ENCODE measurements at places on chromosomes 6 and 20.

DNA sequence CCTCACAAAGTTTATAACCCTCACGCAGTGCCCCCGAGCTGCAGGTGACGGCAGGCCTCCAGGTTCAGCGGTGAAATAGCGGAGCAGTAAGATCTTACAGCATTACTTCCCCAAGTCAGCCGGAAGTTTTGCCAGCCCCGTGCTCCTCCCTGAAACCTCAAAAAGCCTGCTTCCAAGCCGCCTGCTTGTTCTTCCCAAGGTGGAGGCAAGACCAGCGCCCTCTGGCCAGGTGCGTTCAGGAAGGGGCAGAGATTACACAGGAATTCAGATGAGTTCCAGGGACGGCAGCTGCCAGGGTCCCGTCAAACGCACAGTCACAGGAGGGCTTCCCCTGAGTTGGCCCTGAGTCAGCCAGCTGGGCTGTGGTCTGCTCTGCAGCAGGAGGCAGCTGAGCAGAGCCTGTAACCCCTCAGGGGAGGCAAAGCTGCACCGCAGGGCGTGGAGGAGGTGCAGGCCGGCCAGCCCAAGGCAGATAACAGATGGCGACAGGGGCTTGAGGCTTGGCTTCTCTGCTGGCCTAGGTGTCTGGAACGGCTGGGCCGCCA lies 124.1 kb upstream of the RPS6KA2 start:
- DNase-seq: no peak

- DNase-seq: no peak
These were observed 171.3 kb downstream of the ANKRD60 start for GRCh38 chr20:58056921-58057686.

DNA sequence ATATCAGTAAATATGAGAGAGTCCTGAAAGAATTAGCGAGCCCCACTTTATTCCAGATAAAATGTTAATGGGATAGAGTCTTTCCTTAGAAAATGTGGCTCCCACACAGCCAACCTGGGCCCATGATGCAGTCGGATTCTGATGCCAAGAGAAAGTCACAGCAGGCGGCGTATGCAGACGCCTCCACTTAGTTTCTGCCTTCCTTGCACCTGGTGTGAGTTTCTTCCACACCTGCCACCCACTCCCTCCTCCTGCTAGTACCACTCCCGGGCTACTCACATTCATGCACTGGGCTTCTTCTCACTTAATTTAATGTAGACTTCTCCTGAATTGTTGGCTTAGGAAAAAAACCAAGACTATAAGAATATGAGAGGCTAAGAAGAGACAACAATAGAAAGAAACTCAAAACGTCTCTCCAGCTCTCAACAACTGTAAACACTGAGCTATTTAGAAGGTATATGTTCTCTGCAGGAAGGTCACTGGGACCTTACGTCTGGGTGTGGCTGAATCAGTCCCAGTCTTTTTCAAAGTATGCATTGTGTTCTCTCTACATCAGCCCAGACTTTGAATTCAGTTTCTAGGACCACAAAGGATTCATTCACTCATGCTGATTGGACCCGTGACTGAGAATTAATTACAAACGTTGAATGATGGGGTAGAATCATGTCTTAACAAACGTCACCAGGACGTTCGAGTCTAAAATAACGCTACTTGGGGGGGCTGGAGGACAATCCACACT lies 70.4 kb downstream of the GCNT2 start:
- DNase-seq: no peak

- DNase-seq: no peak
These were observed 713.0 kb downstream of the EPM2A start for GRCh38 chr6:145022199-145022796.

GRCh38 chr6:25971187-25971821 lies 8.7 kb downstream of the TRIM38 start:
- DNase-seq: no peak

GRCh38 chr6:95408111-95408510 lies 169.2 kb upstream of the MANEA start:
- DNase-seq: no peak

GRCh38 chr6:167990016-167990945 lies 7.2 kb upstream of the KIF25 start:
- DNase-seq: no peak

DNA sequence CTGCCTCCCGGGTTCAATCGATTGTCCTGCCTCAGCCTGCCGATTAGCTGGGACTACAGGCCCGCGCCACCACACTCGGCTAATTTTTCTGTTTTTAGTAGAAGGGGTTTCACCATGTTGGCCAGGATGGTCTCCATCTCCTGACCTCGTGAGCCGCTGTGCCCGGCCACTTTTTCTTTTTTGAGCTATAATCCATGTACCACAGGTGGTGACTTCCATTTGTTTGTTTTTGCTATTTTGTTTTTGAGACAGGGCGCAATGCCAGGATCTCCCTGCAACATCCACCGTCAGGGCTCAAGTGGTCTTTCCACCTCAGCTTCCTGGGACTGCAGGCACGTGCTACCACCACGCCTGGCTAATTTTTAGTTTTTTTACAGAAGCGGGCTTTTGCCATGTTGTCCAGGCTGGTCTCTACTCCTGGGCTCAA lies 8.5 kb downstream of the HSPA1B start:
- DNase-seq: no peak

GRCh38 chr20:24289737-24290481 lies 179.5 kb upstream of the SYNDIG1 start:
- no peak for DNase-seq

- DNase-seq: no peak
These were observed 176.8 kb downstream of the NFATC2 start for GRCh38 chr20:51365670-51366069.

DNA sequence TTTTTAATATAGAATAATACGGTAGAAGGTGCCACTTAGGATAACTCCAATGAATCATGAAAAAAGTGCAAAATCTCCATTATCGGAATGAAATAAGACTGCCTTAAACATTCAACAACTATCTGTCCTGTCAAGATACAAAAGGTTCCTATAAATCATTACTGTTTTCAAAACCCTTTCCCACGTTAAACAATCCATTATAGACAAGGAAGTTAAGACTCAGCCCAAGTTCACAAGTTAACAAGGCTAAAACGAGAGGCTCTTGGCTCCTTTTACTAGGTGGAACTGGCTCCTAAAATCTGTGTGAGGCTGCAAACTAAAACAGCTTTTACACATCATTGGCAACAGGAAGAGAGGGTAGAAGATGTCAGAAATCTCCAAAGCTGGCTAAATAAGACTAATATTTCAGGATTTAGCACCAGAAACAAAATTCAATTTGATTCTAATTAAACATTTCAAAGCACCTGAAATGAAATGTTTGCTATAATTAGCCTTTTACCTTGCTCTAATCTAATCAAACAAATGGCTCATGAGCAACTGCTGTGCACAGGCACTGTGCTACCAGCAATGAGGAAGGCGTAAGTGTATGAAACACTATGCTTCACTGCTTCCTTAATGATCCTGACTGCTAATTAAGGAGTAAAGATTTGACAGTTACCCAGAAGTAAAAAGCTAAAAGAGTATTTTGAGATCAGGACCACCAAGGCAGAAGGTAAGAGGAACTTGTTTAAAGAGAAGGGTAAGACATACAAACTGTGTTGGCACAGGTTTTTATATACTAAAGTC lies 109.7 kb downstream of the DST start:
- no peak for DNase-seq

DNA sequence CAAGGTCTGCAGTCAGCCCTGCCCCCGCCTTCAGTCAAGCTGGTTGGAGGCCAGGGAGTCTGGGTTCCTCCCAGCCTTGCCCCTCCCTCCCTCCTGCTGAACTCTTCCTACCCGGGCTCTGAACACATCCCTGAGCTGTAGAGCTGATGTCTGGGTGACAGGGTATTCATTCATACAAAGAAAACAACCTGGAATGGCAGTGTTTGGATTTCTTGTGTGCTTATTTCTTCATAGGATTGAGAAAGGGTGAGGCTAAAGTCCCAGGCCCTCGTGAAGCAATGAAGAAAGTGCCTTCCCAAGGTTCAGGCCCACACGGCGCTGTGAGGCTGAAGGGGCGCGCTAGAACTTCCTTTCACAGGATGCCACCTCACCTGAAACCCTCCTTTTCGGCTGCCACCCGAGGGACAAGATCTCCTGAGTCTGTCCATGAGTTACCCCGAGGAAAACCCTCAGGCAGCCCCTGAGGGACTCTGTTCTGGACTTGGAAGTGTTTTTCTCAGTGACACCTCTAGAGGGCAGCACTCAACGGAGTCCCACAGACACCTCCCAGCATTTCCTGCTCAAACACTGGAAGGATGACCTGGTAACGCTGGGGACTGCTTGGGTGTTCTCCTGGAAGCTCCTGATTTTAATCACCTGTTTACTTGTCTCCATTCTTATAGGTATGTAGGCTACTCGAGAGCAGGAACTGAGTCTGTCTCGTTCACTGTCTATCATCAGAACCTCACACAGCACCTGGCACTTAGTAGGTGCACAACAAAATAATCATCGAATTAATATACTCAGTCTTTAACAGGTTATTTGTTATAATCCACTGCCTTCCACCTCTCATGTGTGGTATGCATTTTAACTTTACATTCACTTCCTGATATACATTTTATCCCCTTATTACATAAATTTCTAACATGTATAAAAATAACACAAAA lies 11.8 kb upstream of the GSTA1 start:
- peak; percentile 57 for DNase-seq

GRCh38 chr6:169921853-169922824 lies 170.7 kb downstream of the ERMARD start:
- no peak for DNase-seq

DNA sequence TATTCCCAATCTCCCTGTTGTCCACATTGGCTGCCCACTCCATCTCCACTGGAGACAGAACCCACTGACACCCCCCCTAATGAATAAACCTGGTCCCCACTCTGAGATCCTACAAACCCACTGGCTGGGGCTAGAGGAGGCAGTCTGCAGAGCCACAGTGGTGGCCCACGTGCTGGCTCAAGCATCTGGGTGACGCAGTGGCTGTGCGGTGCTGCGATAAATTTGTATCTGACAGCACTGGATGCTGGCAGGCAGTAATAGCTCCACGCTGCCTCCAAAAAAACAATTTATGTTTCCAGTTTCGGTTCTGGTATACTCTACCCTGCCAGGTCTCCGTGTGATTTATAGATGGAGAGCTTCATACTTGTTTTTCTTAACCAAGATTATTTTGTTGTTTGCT lies 87.1 kb upstream of the SYNDIG1 start:
- DNase-seq: no peak

- DNase-seq: no peak
These were observed 15.7 kb downstream of the PPARD start for GRCh38 chr6:35358086-35358485.

- DNase-seq: no peak
These were observed 189.4 kb upstream of the RREB1 start for GRCh38 chr6:6918216-6918983.

DNA sequence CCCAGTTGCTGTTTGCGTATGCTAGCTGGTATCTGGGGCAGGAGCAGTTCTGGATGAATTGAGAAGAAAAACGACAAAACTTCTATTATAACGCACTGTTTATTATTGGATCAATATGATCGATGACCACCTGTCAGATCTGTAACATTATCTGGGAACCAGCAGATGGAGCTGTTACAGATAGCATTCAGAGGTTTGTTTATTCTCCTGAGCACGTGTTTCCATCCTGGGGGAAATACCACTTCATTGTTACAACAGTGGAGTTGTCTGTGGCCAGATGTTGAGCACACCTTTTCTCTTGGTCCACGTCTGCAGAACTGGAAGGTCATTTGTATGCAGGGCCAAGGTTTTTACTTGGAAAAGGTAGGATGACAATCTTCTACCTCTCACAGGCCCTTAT lies 16.0 kb upstream of the NKX2-2 start:
- DNase-seq: no peak

DNA sequence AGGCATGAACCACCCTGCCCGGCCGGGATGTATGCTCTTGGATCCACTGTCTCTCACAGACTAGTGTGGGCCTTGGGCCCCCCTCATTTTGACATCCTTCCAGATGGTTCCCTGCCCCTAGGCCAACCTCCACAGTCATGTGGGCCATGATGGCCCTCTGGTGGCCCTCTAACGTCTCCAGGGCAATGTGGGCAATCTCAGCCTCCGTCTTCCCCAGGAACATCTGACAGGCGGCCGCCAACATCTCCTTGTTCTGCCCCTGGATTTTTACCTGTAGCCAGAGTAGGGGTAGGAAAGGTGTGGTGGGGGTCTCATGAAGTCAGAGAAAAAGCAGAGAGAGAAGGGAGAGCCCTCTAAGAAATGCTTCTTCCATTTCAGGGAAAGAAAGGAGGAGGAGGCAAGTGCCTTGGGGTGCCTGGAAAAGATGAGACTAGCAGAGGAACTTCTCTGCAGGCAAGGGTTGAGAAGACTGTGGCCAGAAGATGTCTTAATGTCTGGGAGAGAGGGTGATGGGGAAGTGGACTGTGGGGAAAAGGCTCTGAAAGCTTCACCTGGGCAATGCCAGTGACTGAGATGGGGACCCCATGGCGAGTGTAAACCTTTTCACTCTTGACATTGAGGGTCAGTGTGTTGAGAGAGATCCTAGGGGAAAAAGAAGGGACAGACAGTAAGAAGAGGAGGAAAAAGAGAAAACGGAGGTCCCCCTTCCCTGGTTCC lies 1.3 kb downstream of the FLOT1 start:
- no peak for DNase-seq

DNA sequence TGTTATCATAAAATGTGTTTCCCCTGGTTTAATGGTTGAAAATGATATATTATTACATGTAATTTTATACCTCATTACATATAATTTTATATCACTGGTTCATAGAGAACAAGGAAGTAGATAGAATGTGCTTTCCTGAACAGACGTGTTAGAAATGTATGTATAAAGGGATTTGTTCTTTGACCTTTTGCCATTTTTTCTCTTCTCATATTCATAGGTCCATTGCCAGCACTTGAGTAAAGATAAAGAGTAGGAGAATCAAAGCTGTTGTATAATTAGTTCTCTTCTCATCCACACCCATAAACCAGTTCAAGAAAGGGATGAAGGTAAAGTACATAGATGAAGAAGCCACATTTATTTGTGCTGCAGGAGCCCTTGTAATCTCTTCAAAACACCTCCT lies 46.7 kb downstream of the RNF217 start:
- no peak for DNase-seq

GRCh38 chr20:41395667-41396664 lies 29.3 kb upstream of the EMILIN3 start:
- no peak for DNase-seq

GRCh38 chr6:91127752-91128151 lies 540.9 kb upstream of the MAP3K7 start:
- no peak for DNase-seq

- no peak for DNase-seq
These were observed 32.8 kb upstream of the ENPP5 start for GRCh38 chr6:46203391-46204177.

- no peak for DNase-seq
These were observed 316.1 kb downstream of the TAF4 start for GRCh38 chr20:61749406-61750075.

GRCh38 chr6:73134588-73134987 lies 90.7 kb downstream of the KHDC1L start:
- DNase-seq: peak; percentile 83

- no peak for DNase-seq
These were observed 27.4 kb downstream of the STX11 start for GRCh38 chr6:144177726-144178125.

DNA sequence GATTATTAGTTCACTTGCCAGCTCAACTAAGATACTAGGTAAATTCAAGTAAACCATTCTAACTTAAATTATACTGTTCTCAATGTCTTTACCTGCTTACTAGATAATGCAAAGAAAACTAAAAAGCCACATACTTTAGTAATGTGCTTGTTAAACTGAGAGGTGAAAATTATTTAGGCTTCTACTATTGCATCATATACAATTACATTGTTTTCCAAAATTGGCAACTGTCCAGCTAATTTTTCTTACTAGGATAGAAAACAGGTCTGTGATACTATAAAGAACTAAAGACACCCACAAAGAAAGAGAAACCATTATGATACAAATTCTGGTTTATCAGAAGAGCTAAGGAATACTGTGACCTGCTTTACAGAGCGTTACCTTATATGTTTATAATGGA lies 45.6 kb upstream of the ALDH8A1 start:
- no peak for DNase-seq
